ENCODE measurements at places on chromosomes 12 and 14.

DNA sequence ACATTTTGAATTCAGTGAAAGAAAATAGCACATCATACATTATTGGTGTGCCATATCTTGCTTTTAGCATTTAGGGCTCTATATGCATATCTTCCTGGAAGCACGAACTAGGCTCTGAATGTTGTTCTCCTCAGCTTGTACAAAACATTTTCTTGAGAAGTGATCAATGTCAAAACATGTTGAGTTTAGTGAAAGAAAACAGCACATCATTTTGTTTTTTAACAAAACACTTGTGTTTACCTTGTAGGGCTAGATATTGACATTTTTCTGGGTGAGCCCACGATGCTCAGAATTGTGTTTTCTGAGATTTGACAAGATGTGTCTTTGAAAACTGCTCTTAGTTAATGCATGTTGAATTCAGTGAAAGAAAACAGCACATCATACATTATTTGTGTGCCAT lies 81.0 kb downstream of the ASCL4 start:
- no peak for DNase-seq

DNA sequence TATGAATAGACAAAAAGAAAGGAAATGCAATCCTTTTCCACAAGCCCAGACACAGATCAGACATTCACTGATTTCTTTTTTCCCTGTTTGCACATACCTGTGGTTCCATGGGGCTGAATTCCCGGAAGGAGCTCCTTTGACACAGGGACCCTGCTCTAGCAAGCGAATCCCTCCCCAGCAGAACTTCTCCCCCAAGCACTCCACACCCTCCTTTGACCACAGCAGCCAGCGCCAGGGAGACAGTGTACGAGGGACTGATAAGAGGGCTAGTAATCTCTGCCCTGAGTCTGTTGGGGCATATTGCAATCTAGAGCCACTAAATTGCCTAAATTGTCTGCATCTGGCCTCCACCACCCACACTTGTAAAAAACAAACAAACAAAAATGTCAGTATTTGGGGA lies 83.4 kb upstream of the NTF3 start:
- DNase-seq = peak; percentile 15

- DNase-seq = peak; percentile 38
Measured at GRCh38 chr12:62785941-62786559, 148.9 kb downstream of the PPM1H start.

DNA sequence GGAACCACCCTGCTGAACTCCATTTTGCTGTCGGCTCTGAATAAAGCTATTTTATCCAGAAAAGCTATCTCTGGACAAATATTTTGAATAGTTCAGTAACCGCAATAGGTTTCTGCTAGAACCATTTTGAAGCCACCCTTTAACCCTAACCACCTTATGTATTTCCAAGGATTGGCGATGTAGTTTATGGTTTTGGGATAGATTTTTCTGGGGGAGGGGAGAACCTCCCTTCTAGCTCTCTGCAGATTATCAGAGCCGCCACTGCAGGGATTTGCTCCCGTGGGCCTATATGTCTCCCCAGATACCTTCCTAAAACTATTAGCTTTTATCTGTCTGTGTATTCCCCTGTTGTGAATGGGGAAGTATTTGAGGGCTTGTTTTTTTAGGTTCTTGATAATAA lies 1.8 kb upstream of the TUBA1B start:
- no peak for DNase-seq

- DNase-seq = no peak
Measured at GRCh38 chr12:26768611-26769603, 64.1 kb downstream of the ITPR2 start.

GRCh38 chr14:89493877-89494634 lies 77.0 kb upstream of the FOXN3 start:
- DNase-seq = peak; percentile 74

DNA sequence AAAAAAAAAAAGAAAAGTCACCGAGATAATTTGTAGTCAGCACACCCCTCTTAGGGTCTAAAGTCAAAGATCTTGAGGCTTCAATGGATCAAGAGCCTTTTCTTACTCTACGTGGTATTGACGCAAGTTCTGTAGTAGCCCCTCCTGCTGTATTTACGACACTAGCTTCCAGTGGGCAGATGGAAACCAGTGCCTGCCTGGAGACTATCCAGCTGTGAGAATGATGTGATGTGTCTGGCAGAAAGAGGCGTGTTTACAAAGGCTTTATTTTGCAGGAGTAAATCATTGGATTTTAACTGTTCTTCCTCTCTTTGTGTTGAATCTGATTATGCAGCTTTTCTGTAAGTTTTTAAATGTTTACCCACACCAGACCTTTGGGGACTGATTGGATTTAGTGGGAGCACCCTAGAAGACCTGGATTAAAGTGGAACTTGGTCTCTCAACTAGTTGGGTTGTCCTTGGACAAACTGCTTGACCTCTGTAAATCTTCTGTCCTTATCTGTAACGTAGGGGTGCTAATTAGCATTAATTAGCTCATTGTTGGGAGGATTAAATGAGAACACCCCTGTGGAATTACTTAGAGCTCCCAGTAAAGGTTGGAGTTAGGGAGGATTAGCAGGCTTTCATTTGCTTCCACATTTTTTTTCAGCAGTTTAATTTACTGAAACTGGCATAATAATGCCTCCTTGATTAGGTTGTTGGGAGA lies 72.4 kb downstream of the RASSF3 start:
- DNase-seq = no peak

DNA sequence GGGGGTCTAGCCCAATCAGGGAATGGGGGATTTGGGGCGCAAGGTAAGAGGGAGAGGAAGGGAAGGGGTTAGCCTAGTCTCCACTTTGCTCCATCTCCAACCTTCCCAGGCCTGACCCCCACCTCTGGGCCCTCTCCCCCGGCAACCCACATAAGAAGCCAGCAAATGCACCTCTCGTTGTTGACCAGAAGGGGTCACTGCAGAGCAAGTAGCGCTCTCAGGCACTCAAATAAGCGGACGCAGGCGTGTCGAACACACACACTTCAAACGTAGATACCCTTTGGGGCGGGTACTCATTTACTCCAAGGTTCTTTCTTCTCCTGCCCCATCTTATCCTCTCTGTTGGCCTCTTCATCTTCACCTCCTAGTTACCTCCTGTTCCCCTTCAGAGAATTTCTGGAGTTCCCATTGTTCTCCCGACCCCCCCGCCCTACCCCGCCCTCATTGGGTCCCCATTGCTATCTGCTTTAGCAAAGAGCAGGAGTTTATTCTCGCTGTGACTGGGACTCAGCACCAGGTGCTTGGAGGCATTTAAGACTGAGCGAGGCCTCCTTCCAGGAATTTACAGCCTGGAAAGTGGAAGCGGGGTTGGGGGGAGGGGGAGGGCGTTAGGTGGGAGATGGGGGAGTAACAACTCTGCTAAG lies 1.5 kb upstream of the SRRM4 start:
- DNase-seq = peak; percentile 84

DNA sequence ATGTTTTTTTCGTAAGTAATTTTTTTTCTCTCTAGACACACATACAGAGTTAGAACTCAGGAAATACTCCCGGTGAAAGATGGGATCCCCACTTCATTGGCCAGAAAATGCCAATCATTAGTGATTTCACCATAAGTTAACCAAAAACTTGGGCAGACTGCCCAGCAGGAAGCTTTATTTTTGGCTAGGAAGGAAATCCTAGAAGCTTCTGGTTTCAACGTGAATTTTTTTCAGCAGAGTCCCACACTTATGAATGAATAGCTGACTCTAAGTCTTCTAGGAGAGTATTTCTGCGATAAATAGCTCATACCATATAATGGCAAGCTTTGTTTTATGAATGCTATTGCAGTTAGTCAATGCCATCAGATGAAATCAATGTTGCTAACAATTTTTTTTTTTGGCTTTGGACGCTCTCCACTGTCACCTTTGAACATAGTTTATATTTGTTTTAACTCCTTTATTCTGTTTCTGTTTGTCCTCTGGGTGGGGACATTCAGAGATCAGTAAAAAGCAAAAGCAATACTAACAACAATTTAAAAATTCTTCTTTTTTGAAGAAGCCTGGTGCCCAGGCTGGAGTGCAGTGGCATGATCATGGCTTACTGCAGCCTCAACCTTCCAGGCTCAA lies 9.5 kb downstream of the PPP1CC start:
- DNase-seq = no peak
